ENCODE measurements at places on chromosomes 4 and X. TPM values are rescaled to one million over a fixed set of nuclear protein-coding genes. Genes with fewer than 3 reads are reported as not detected.

DNA sequence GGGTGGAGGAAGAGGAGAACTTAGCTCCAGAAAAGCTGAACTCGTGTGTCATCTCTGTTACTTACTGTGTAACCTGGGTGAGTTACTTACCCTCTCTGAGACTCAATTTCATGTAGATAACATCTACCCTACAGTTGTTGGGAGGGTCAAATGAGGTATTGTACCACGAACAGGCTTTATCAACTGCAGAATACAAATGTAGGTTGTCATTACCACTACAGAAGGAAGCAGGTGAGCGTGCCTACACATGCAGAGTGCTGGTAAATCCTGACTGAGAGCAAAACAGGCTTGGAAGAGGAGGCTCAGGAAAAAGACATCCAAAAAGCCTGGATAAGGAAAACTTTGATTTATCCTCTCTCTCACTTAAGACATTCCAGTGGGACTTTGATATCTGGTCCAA is 7.2 kb downstream of the PIGA start:
- peaks cover 11% of the 10 kb centered on the region for H3K36me3 ChIP-seq
- no peak overlapping the region for H3K4me3 ChIP-seq
- no peak for DNase-seq
- H3K27me3 ChIP-seq: no peaks in the 10 kb centered on the region
- H3K27ac ChIP-seq: no peak overlapping the region

DNA sequence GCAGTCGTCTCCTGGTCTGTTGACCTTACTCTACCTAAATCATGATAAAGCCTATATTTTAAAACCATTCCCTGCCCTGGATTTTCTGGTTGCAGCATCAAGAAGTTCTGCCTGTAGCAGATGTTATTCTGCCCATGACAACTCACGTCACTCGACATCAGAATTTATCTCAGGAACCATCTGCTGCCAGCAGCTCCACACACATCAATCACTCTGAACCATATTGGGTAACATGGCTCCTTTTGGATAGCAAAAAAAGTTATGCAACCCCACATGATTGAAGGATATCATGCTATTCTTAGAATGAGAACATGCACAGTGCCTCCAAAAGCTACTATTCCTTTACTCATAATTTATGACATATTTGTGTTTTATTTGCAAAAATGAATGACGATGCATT is 341.4 kb downstream of the DHRSX start:
- H3K4me1 ChIP-seq: no peaks in the 10 kb centered on the region
- H3K36me3 ChIP-seq: no peaks in the 10 kb centered on the region
- no peak for DNase-seq
- H3K27ac ChIP-seq: no peak overlapping the region

DNA sequence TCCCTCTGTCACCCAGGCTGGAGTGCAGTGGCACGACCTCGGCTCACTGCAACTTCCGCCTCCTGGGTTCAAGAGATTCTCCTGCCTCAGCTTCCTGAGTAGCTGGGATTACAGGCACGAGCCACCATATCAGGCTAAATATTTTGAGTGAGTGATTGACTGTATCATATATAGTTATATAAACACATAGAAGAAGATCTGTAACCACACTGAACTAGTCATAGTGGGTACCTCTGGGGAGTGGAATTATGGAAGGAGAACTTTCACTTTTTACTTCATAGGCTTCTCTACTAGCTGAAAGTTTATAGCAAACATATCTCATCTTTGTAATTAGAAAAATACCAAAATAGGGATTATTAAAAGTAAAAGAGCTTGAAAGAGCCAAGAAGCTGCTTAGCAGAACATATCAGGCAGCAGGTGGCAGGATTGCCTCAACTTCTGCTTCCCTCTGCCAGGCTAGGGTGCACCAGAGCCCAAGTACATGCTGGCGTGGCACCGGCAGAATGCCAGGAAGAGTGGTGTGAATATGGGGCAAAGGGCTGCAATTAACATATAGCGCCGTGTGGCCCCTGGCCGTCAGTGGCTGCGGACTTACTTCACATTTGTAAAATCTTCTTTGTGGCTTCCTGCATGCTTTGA is 39.5 kb upstream of the CD40LG start:
- DNase-seq: peak; percentile 67
- no peaks in the 10 kb centered on the region for H3K27me3 ChIP-seq
- peak overlapping the region; percentile 35 for H3K4me3 ChIP-seq

GRCh38 chr4:182810103-182810615 is 107.0 kb downstream of the DCTD start:
- no peak for DNase-seq
- peaks cover 19% of the 10 kb centered on the region for H3K4me1 ChIP-seq
- no peaks in the 10 kb centered on the region for H3K36me3 ChIP-seq
- H3K27me3 ChIP-seq: no peaks in the 10 kb centered on the region
- no peak overlapping the region for H3K27ac ChIP-seq
- no peak overlapping the region for H3K4me3 ChIP-seq

DNA sequence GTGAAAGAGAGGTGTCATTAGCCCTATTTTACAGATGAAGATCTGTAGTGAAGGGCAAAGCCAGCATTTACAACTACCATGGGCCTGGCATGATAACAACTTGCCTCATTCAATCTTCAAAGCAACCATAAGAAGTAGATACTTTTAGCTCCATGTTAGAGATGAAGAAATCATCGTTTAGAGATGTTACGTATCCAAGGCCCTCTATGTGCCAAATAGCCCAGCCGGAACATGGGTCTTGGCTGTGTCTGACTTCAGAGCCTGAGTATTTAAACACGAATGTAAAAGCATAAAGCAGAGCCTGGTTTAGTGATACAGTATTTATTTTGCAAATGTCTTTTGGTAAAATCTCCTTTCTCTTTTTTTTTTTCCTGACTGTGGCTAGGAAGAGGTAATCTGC is 197.1 kb downstream of the RASL11B start:
- H3K36me3 ChIP-seq: no peaks in the 10 kb centered on the region
- no peaks in the 10 kb centered on the region for H3K27me3 ChIP-seq
- DNase-seq: no peak
- H3K4me1 ChIP-seq: no peaks in the 10 kb centered on the region
- no peak overlapping the region for H3K27ac ChIP-seq

DNA sequence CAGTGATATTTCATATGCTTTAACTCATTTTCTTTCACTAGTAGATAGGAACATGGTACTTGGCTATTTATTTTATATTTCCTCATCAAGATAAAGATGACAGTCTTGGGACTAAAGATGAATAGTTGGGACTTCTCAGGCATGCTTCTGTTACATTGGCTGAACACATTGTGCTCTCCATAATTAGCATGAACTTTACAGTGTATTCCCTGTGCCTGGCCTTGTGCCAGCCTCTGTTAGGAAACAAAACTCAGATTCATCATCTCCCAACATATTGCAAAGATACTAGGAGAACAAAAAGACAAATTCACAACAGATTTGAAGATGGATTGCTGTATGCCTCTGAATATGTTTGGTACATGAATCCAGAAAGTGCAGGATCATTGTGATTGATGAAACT is 26.4 kb downstream of the GRIA2 start:
- DNase-seq: no peak
- H3K27ac ChIP-seq: no peak overlapping the region
- H3K27me3 ChIP-seq: no peaks in the 10 kb centered on the region
- no peak overlapping the region for H3K4me3 ChIP-seq

GRCh38 chr4:140302151-140302859 is 71.1 kb upstream of the SCOC start:
- H3K27me3 ChIP-seq: no peaks in the 10 kb centered on the region
- no peak overlapping the region for H3K27ac ChIP-seq
- no peak for DNase-seq
- H3K4me3 ChIP-seq: no peak overlapping the region
- H3K4me1 ChIP-seq: no peaks in the 10 kb centered on the region

- H3K27ac ChIP-seq: no peak overlapping the region
- DNase-seq: no peak
- H3K36me3 ChIP-seq: no peaks in the 10 kb centered on the region
- no peaks in the 10 kb centered on the region for H3K4me1 ChIP-seq
- H3K27me3 ChIP-seq: no peaks in the 10 kb centered on the region
Measured at GRCh38 chr4:52957220-52957686, 95.1 kb downstream of the RASL11B start.

- no peak overlapping the region for H3K27ac ChIP-seq
- DNase-seq: no peak
- H3K27me3 ChIP-seq: no peaks in the 10 kb centered on the region
- H3K36me3 ChIP-seq: no peaks in the 10 kb centered on the region
Measured at GRCh38 chr4:156252358-156252921, 298.8 kb upstream of the CTSO start.

The PDZD4 gene
- 2.3 TPM for total RNA-seq

The LANCL3 gene
- total RNA-seq: 0.48 TPM

The ZFYVE28 gene
- 12.9 TPM for total RNA-seq

Data from CD8-positive, alpha-beta memory T cell (primary cell).